ENCODE measurements at places on chromosomes 7 and 10.

DNA sequence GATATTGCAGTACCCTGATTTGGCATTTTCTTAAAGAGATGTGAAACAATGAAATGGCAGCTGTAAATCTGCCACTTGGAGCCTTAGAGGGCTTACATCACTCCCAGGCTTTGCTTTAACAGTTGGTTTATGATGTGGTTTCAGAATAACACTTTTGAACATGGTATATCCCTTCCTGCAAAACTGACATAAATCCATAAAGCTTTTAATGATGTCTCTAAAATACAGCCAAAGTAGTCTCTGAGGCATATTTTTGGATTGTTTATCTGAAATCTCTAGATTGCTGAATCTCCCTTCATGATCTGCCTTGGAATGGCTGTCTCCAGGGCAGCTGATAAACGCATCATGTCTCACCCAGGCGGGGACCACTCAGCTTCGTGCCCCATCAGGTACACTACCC lies 377.8 kb upstream of the C7orf33 start:
- DNase-seq, result no peak

- DNase-seq, result no peak
Observed at GRCh38 chr10:47087667-47088066, 176.4 kb downstream of the PTPN20 start.

DNA sequence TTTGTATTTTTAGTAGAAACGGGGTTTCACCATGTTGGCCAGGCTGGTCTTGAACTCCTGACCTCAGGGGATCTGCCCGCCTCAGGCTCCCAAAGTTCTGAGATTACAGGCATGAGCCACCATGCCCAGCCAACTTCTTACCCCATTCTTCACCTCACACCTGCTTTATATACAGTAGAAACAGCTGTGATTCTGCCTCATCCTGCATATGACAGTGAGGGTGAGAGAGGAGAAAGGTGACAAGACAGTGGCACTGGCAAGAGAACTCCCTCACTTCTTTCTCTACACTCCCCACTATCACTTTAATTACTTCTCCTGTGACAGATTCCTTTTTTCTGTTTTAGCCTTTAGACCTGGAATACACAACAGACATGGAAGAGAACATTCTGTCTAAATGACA lies 61.8 kb upstream of the CAPZA2 start:
- DNase-seq, result no peak

GRCh38 chr7:106022193-106022821 lies 59.2 kb downstream of the CDHR3 start:
- DNase-seq, result no peak

- DNase-seq, result no peak
Observed at GRCh38 chr7:74542558-74543117, 88.9 kb downstream of the GTF2IRD1 start.

- DNase-seq, result no peak
Observed at GRCh38 chr10:116627386-116627933, 6.7 kb downstream of the PNLIPRP2 start.

GRCh38 chr7:46150202-46150601 lies 229.1 kb upstream of the IGFBP3 start:
- DNase-seq, result no peak

DNA sequence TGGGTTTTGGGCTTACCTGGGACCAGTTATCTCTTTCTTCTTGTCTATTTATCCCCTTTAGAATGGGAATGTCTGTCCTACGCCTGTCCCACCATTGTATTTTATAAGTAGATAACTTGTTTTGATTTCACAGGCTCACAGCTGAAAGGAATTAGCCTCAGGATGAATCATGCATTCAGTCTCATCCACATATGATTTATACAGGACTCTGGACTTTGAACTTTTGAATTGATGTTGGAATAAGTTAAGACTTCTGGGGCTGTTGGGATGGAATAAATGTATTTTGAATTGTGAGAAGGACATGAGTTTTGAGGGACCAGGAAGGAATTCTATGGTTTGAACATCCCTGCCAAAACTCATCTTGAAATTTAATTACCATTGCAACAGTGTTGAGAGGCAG lies 112.6 kb downstream of the AMPH start:
- DNase-seq, result no peak

GRCh38 chr10:89241486-89242344 lies 9.9 kb downstream of the LIPA start:
- DNase-seq, result no peak

DNA sequence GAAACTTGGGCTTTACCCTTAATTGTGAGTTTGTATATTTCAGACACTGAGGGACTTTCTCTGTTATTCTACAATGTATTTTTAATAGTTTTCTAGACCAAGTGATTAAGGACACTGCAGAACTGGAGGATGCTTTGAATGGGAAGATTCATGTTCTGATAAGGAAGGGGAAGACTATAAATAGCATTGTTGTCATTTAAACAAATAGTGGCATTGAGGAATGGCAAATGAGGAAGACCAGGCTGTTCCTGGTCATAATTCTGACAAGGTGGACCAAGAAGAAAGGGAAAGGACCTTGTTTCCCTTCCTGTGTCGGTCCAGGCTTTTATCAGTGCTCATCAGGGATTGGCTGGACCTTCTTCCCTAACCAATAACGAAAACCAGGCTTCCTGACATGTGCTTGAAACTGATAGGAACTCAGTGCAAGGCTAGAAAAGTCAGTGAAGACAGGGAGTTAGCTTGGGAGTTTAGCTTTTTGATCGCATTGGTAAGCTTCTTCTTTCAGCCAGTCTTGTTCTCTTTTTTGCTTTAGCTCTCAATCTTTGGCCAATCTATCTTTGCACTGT lies 116.2 kb downstream of the ITGA8 start:
- DNase-seq, result no peak

DNA sequence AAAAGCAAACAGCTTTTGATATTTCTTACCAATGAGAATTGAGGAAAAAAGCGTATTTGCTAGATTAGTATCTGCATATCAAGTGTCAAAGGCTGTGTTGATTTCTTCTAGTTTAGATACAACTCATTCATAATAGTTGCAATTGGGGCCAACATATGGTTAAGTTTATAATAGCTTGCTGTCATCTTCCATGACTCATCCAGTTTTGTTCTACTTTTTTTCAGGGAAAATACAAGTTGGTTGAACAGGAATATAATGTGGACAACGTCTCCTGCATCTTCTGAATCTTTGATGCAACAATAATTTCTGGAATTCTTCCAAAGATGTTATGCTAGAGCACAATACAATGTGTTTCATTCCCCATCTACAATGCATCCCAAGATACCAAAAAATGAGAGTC lies 182.0 kb downstream of the THSD7A start:
- DNase-seq, result no peak

Data from GM04504 (cell line).